ENCODE measurements at places on chromosomes 5 and 9.
A peak's percentile ranks its signal among the peaks of the same experiment; 100 is the strongest.

- H3K27me3 ChIP-seq, result no peaks in the 10 kb centered on the region
- no peak overlapping the region for H3K4me3 ChIP-seq
- no peaks in the 10 kb centered on the region for H3K36me3 ChIP-seq
- no peaks in the 10 kb centered on the region for H3K4me1 ChIP-seq
- H3K27ac ChIP-seq, result no peak overlapping the region
- no peak for DNase-seq
Observed at GRCh38 chr9:76629205-76629990, 134.8 kb upstream of the PCA3 start.

- no peaks in the 10 kb centered on the region for H3K27me3 ChIP-seq
- no peaks in the 10 kb centered on the region for H3K36me3 ChIP-seq
- no peak overlapping the region for H3K27ac ChIP-seq
- no peak for DNase-seq
- no peaks in the 10 kb centered on the region for H3K4me1 ChIP-seq
Observed at GRCh38 chr5:75667586-75667985, 49.7 kb downstream of the POC5 start.

GRCh38 chr9:113309204-113309813, 6.1 kb upstream of the RNF183 start:
- peaks cover 6% of the 10 kb centered on the region for H3K4me1 ChIP-seq
- H3K4me3 ChIP-seq, result no peak overlapping the region
- no peak overlapping the region for H3K27ac ChIP-seq
- no peaks in the 10 kb centered on the region for H3K36me3 ChIP-seq

GRCh38 chr5:1421521-1422341, 23.5 kb downstream of the SLC6A3 start:
- H3K4me1 ChIP-seq, result no peaks in the 10 kb centered on the region
- no peak overlapping the region for H3K27ac ChIP-seq
- peaks cover 11% of the 10 kb centered on the region for H3K27me3 ChIP-seq
- H3K4me3 ChIP-seq, result no peak overlapping the region
- DNase-seq, result no peak

DNA sequence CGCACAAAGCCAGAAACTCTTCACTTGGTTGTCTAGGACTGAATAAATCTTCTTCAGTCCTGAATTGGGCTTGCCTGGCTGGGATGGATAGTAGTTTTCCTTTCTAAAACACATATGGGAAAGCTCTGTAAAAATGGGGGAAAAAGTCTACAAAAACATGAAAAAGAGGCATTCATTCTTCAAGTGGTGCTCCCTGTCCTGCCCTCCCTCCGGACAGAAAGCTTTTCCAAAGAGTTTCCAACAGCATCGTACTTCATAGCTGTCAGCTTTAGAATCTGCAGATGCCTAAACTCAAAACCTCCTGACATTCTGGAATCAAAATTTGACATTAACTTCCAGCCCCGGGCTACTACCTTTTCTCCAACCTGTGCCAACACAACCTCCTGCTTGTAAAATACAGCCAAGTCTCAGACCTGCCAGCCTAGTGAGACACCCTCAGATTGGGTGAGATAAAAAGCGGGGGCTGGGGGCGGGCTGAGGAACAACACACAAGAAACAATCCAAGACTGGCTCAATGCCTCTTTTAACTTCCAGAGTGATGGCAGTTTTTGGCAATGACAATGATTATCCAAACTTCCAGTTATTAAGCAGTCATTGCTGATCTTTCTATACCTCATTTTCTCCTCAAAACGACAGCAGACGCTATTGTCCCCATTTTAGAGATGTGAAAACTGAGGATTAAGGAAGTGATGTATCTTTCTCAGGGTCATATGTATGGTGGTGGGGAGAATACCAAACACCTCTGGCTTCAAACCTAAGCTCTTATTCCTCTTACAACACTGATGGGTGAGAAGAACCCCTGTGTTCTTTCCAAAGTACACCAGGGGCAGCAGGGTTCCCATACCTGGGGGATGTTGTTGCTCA, 1.3 kb downstream of the TNC start:
- no peaks in the 10 kb centered on the region for H3K36me3 ChIP-seq
- peak overlapping the region; percentile 46 for H3K27ac ChIP-seq

DNA sequence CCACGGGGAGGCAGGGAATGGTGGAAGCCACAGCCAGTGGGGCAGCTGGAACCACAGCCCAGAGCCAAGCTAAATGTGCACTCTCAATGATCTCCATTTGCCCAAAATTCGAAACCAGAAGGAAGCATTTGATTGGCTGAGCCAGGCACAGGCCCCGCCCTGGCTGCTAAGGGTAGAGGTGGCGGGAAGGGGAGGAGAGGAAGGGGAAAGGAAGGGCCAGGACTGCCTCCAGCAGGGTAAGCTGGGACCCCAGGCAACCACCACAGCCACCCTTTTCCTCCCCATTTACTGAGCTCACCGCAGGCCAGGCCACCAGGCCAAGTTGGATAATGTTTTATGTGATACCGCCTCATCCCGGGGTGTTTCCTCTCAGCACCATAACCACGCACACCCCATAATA, 100.3 kb upstream of the RAPGEF1 start:
- H3K4me1 ChIP-seq, result no peaks in the 10 kb centered on the region
- no peak overlapping the region for H3K4me3 ChIP-seq
- DNase-seq, result no peak
- H3K27ac ChIP-seq, result no peak overlapping the region

DNA sequence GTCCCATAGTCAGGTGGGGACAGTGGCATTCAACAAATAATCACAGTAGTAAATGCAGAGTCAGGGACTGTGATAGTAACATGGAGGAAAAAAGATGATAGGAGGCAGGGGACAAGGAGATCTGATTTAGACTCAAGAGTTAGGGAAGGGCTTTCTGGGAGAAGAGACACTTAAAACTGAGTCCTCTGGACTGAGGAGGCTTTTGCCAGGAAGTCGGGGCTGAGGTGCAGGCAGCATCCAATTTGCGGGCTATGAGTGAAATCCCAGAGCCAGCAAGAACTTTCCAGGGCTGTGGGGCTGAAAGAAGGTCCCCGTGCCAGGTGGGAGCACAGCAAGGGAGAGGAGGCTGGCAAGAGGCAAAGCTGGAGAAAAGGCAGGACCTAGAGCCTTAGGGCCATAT, 124.1 kb downstream of the KIF4B start:
- DNase-seq, result no peak
- no peaks in the 10 kb centered on the region for H3K27me3 ChIP-seq
- no peak overlapping the region for H3K27ac ChIP-seq
- no peak overlapping the region for H3K4me3 ChIP-seq
- no peaks in the 10 kb centered on the region for H3K4me1 ChIP-seq

DNA sequence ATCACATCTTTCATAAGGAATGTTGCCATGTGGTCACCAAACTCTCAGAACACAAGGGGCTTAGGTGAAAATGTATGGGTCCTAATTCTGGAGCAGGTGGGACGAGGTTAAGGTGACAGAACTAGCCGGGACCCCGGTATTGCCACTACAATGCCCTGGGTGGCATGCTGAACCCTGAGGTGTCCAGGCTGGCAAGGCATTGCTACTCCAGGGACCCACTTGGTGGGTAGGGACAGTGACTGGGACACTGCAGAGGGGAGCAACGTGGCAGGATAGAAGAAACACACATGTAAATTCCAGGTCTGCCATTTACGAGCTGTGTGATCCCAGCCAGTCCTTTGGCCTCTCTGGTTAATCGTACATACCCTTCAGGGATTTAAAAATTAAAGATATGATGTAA, 206.9 kb upstream of the MVB12B start:
- no peaks in the 10 kb centered on the region for H3K4me1 ChIP-seq
- H3K27ac ChIP-seq, result no peak overlapping the region
- H3K4me3 ChIP-seq, result no peak overlapping the region
- no peaks in the 10 kb centered on the region for H3K36me3 ChIP-seq

DNA sequence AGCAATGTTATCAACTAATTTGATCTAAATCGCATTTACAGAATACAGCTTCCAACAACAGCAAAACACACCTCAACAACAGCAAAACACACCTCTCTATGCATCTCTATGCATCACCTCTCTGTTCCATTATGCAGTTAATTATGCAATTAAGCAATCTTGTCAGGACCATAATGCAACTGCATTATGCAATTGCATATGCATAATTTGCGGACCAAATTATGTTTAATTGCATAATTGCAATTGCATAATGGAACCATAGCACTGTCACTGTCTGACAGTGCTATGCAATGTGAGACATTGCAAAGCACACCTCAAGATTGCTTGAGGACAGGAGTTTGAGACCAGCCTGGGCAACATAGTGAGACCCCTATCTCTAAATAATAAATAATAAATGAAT, 80.4 kb upstream of the PRSS3 start:
- no peak overlapping the region for H3K4me3 ChIP-seq
- H3K36me3 ChIP-seq, result no peaks in the 10 kb centered on the region
- H3K27me3 ChIP-seq, result no peaks in the 10 kb centered on the region
- H3K4me1 ChIP-seq, result no peaks in the 10 kb centered on the region
- no peak overlapping the region for H3K27ac ChIP-seq

GRCh38 chr9:14379280-14379679, 65.3 kb upstream of the NFIB start:
- no peaks in the 10 kb centered on the region for H3K4me1 ChIP-seq
- no peaks in the 10 kb centered on the region for H3K27me3 ChIP-seq
- H3K27ac ChIP-seq, result no peak overlapping the region
- no peaks in the 10 kb centered on the region for H3K36me3 ChIP-seq
- DNase-seq, result no peak

Measured in breast epithelium (tissue), 4 donors.